Activated CD4-positive, alpha-beta T cell treated with anti-CD3 and anti-CD28 coated beads, Interleukin-2, amount 50 U/mL, for 4 hours (primary cell): ENCODE measurements at places on chromosomes 7 and 10.

- no peak for DNase-seq
These were observed 81.2 kb downstream of the RAMP3 start for GRCh38 chr7:45238806-45239205.

DNA sequence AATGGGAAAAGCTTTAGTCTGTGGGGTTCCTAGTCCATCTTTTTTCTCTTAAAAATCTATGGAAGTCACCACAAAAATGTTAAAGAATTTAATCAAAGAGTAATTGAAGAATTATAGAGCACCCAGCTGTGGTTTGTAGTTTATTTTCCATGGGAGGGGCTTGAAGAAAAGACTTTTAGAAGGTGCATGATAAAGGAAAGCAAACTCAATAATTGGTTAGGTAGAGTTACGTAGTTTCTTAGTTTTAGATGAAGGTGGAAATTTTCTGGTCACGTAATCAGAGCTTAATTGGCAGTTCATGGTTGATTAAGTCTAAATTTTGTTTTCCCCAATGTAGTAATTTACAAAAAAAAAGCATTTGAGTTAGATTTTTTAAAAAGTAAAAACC, 724 bp downstream of the ZNF107 start:
- no peak for DNase-seq

DNA sequence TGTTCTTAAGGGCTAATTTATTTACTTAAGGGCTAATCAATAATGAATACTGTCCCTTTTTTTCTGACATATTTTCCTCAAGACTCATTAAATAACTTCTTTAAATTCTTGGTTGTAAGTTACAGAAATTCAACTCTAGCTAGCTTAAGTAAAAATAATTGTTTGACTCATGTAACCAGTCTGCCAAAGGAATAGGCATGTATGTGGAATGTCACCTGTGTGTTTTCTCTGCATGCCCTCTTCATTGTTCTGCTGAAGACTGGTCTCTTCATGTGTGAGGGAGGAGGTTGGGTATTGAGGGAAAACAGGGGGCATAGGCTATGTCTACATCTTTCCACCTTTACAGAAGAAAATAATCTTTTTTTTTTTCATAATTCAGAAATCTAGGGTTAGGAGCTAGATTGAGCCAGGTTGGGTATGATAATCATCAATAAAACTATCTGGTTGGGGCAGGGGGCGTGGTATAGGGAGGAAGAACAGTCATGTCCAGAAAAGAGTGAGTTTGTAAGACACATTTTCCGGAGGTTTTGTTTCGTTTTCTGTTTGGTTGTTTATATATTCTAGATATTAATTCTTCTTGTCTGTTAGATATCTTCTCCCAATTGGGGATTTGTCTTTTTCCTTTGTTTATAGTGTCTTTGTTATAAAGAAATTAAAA, 37.9 kb downstream of the EXOC4 start:
- no peak for DNase-seq

- DNase-seq: no peak
These were observed 97.7 kb downstream of the TMEM130 start for GRCh38 chr7:98771941-98772603.

DNA sequence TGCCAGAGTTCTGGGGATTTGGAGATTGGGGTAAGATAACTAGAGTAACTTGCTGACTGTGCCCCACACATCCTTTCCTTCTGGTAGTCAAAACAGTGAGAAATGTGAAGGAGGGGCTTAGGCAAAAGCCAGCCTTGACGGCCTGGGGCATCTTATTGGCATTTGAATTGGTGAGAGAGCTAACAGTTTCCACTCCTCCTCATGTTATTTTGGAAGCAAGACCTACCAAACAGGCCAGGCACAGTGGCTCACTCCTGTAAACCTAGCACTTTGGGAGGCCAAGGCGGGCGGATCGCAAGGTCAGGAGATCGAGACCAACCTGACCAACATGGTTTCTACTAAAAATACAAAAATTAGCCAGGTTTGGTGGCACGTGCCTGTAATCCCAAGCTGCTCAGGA, 596.6 kb downstream of the GRM8 start:
- no peak for DNase-seq

GRCh38 chr7:43594020-43594419, 11.1 kb downstream of the STK17A start:
- DNase-seq: no peak

GRCh38 chr7:78787854-78788253, 665.6 kb downstream of the MAGI2 start:
- no peak for DNase-seq

GRCh38 chr10:117502421-117503243, 39.9 kb upstream of the EMX2 start:
- no peak for DNase-seq

DNA sequence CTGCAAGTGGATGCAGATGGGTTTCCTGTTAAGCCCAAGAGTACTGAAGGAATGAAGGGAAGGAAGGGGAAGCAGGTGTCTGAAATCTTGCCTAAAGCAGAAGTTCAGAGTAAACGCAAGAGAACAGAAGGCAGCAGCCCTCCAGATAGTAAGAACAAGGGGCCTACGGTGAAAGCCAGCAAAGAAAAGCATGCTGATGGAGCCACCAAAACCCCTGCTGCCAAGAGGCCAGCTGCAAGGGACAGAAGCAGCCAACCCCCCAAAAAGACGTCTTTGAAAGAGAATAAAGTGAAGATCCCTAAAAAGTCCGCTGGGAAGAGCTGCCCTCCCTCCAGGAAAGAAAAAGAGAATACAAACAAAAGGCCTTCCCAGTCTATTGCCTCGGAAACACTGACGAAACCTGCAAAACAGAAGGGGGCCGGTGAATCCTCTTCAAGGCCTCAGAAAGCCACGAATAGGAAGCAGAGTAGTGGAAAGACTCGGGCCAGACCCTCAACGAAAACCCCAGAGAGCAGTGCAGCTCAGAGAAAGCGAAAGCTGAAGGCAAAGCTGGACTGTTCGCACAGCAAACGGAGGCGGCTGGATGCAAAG, 152.5 kb downstream of the LCOR start:
- DNase-seq: no peak

DNA sequence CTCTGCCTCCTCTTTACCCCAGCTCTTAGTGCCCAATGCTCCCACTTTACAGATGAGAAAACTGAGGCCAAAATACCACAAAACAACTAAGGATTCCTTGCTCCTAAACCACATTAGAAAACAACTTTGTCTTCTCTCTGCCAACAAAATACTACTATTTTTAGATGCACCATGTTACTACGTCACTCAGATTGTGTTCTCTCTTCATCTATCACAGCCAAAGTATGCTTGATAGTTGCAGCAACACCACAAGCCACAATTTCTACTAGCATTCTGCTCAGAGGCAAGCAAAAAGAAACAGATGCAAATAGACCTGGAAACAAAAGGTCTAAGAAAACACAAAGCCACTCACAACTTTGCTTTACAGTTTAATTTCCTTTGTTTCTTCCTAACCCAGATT, 3.3 kb upstream of the PDE1C start:
- DNase-seq: no peak

GRCh38 chr7:30412782-30413504, 65.6 kb downstream of the NOD1 start:
- no peak for DNase-seq

- DNase-seq: no peak
These were observed 165.9 kb upstream of the VIPR2 start for GRCh38 chr7:159310457-159311171.

DNA sequence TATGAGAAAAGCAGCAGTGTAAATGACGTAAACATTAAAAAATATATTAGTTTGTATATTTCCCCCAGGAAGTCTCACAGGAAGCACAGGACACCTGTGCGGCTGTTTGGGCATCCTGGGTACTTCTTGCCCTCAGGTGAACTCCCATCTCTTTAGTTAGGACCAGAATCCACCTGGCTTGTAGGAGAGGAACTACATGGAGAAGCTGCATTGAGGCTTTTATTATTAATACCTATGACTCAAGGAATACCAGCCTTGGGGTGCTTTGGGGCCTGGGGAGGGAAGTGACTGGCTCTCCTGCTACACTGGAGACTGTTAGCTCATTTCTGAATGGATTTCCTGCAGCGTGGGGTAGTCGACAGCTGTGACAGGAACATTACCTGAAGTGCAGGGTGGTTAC, 40.0 kb upstream of the GSDME start:
- no peak for DNase-seq

DNA sequence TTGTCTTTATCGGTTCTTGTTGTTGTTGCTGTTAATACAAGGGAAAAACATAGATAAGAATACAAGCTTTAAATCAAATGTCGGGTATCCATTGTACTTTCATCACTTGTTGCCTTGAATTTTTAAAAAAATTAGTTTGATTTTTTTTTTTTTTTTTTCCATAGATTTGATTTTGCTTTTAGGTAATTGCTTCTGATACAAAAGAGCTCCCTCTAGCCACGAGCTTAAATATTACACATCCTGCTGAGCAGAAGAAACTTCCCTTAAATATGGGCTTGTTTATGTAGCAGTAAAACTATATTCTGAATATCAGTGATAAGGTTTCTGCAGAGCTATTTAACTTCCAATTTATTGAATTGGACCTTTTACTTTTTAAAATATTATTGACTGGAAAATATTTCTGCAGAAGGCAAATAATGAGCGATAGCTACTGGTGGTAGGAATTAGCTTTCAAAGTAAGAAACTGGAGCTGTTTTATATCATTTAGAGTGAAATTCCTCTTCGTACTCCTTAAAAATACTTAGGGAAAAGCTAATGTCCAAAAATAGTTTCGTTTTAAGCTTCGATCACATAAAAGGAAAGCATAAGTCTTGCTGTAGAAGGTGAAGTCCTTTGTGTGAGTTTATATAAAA, 216.9 kb downstream of the POLR1F start:
- DNase-seq: no peak
